ENCODE measurements at places on chromosomes 12 and 14. TPM values are rescaled to one million over a fixed set of nuclear protein-coding genes. Genes with fewer than 3 reads are reported as not detected.

Gene PCED1B
- 32.9 TPM for total RNA-seq

Gene DTD2
- total RNA-seq: 4.9 TPM

Gene SDSL
- not detected for total RNA-seq

Gene PIANP
- total RNA-seq: 0.17 TPM

Gene COX8C
- not detected for total RNA-seq

- DNase-seq: no peak
These were observed 219.1 kb downstream of the SLC41A2 start for GRCh38 chr12:104738776-104739642.

Gene GDF3
- total RNA-seq: not detected

Gene ZDHHC17
- total RNA-seq: 40.3 TPM

Gene RIN3
- total RNA-seq: 82.7 TPM

DNA sequence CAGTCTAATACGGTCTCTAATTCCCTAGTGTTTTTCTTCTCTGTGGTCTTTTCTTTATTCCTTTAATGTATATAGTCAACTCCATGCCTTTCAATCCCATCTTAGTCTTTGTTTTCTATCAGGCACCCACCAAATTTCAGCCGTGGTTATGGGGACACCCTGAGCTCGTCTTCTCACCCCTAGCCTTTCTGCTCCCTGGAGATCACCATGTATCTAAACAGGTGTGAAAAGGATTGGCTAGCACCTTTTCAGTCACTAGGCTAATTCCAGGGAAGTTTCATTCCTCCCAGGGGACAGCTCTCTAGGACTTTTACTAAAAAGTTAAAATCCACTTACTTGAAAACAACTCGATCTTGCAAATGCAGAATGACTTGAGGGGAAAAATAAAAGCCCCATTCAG lies 291.3 kb downstream of the ETNK1 start:
- no peak for DNase-seq

Gene ARF3
- 34.7 TPM for total RNA-seq

- no peak for DNase-seq
These were observed 1051.0 kb upstream of the FOXG1 start for GRCh38 chr14:27715561-27715960.

Data from CD8-positive, alpha-beta T cell (primary cell).